CD4-positive, alpha-beta T cell treated with Interleukin-6 at 100 ng/mL for 8 hours (primary cell): ENCODE measurements at places on chromosomes 4 and X.

DNA sequence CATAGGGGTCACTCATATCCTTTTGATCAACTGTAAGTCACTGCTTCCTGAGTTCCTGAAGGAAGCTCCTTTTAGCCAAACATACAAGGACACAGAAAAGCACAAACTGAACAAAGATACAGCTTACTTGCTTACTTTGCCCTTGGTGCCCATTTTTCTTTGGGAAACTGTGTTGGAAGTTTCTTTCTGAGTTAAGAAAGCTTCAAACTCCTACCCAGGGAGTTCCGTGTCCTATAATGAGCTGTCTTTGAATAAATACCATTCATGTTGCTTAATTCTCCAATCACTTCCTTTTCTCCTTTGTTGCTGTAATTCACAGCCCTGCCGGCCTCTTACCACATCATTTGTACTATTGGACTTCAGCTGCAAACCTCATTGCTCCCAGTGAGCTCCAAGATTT is at the start of gene ADH4:
Gene ADH4, minus strand, starts transcription at position 228 of the 400 bp plus-strand sequence. Its CDS starts 75 bp downstream, at position 153.
- DNase-seq: no peak

GRCh38 chr4:84150177-84150576 is 348.9 kb downstream of the NKX6-1 start:
- no peak for DNase-seq

DNA sequence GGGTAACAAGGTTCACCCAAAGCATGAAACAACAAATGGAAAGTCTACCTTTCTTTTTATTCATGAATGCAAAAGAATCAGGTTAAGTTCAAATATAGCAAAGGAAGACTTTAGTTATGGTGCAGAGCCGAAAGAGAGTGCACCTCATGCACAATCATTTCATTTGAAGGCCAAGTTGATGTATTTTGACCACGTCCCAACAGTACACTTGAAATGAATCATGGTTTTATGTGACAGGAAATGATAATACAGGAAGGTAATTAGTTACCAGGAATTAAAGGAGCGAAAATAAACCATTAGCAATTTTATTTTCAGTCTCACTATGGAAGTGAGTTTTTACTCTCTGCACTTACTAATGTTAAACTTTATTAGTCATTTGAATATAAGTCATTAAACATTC is 281.2 kb upstream of the DIAPH2 start:
- no peak for DNase-seq

- no peak for DNase-seq
These were observed 653 bp downstream of the HHIP start for GRCh38 chr4:144646523-144647094.

- DNase-seq: no peak
These were observed 186.7 kb upstream of the PSAPL1 start for GRCh38 chr4:7621252-7622035.

DNA sequence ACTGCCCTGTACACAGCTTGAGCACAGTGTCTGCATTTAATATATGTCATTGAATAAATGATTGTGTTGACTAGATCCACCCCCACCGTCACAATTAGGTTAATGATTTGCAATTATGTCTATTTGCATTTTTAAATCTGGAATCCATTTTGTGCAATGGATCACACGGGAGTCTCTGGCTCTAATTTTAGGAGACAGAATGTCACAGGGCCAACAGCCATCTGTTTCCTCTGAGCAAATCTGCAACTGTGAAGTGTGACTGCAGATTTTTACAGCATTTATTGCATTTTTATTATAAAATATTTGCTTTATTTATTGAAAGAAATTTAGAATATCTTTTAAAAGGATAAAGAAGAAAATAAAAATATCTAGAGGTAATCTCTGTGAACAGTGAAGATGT is 316.8 kb downstream of the HS3ST1 start:
- no peak for DNase-seq

DNA sequence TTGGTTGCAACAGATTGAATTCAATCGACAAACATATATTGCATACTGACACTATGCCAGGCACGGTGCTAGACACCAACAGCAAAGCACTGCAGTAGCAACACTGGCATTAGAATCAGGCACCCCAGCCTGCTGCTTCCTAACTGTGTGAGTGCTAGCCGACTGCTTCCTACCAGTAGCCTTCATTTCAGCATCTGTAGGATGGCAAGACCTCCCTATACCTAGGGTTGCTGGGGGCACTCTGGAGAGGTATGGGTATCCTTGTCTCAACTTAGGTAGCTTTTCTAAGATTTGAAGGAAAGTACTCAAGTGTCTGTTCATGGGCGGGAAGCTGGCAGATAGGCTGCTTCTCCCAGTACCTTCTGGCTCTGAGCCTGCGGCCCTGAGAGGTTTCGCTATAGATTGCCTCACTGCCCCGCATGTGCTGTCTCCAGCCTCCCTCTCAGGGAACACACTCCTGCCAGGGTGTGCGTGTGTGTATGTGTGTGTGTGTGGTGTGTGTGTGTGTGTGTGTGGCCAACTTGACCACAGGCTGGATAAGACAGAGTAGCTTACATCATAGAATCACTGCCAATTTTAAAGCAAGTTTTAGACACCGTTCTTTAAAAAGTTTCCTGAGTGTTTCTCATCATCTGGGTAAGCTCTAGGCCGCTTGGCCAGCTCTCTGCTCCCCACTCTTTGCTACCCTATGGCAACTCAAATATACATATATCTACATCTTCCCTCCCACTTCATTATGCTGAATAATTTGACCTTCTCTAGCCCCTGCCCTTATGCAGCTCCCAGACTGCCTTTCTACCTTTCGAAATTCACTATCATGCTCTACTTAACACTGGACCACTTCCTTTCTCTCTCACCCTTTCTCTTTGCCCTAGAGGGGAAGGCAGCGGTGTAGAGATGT is 97.0 kb upstream of the PJA1 start:
- no peak for DNase-seq

GRCh38 chrX:120742946-120743665 is 113.3 kb upstream of the C1GALT1C1 start:
- no peak for DNase-seq

DNA sequence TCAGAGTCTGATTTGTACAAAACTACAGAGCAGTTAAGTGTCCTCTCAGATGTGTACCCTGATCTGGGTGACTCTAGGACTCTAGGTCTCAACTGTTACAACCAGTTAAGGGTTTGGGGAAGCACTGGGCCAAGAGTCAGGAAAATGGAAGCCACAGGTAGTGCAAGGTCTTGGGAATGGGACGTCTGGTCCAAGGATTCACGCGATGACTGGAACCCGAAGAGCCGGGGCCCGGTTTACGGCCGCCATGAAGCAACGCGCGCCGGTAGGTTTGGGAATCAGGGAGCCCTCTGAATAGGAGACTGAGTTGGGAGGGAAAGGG is 321 bp upstream of the HPRT1 start:
- DNase-seq: no peak

DNA sequence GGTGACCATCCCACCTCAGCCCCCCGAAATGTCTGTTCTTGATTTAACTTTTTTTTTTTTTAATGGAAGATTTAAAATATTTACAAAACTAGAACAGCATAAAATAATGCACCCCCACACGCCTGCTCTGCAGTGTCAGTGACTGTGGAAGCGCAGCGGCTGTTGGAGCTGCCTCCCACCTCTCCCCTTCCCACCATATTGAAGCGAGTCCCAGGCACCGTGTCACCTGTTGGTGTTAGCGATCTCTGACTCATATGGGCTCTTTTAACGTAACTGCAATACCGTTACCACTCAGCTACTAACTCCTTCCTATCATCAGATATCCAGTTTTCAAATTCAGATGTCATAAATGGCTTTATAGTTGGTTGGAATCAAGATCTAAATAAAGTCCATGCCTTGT is 17.1 kb upstream of the TADA2B start:
- DNase-seq: no peak

DNA sequence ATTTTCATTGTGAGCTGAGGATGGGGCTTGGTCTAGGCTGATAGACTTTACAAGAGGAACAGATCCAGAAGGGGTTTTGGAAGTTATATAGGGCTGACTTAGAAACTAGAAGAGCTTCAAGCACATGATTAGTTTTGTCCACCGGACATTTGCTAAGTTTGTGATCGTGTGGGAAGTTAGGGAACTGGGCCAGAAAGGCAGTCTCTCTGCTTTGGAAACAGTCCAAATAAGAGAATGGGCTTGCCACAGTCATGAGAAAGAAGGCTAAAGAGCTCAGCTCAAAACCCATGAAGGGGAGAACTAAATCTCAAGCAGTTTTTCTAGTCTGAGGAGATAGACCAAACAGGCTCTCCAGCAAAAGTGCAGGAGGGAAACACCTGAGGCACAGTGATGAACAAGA is 67.8 kb downstream of the ZNF674 start:
- DNase-seq: no peak

DNA sequence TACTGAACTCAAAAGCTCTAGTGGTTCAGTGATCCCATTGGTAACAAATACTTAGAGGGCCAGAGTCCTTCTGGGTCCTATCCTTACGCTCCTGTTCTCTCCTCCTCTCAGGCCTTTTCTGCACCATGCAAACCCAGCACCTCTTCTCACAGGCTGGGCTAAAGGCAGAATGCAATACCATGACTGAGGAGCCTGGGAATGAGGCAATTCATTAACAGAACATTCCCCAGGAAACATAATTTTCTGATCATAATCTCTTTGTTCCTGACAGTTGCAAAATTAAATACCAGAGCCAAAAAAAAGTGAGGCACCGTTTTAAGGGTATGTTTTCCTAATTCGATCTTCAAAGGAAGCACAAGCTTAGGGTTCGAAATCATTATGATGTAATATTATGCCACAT is 9.0 kb downstream of the SORBS2 start:
- no peak for DNase-seq

DNA sequence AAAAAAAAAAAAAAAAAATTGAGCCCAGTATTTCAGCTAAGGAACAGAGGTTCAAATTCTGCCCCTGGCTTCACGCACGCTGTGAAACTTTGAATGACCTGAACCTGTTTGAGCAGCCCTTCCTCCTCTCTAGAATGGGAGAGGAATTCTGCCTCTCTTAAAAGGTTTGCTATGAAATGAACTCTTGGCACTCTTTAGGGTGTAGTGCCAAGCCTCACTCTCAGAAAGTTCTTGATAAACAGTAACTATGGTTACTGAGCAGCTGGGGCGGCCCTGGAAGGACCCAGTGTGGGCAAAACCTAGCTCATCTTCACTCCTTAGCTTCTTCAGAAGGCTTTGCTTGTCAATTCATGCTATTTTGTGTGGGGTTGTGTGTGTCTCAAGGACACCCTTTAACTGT is 73.7 kb downstream of the GEMIN8 start:
- DNase-seq: no peak

DNA sequence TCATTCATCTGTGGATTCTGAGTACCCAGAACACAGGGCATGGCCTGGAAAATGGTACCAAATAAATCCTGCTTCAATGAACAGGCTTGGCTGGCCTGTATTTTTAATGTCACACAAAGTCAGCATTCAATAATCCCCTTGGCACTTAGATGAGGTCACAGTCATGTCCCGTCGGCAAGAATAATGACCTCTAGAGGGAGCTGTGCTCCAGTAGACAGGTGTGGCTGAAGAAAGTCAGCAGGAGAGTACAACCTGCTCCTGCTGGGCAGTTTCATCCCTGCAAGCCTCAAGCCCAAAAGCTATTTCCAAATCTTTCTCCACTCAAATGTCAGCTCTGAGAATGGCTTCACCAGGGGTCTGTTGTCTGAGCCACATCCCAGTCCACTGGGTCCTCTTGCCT is 404.0 kb upstream of the F9 start:
- no peak for DNase-seq

GRCh38 chrX:108186811-108187210 is 95.2 kb downstream of the ATG4A start:
- DNase-seq: no peak

- no peak for DNase-seq
These were observed 387.3 kb downstream of the SPRY1 start for GRCh38 chr4:123783921-123784320.

GRCh38 chrX:70970482-70970995 is 39.6 kb upstream of the SLC7A3 start:
- DNase-seq: no peak

DNA sequence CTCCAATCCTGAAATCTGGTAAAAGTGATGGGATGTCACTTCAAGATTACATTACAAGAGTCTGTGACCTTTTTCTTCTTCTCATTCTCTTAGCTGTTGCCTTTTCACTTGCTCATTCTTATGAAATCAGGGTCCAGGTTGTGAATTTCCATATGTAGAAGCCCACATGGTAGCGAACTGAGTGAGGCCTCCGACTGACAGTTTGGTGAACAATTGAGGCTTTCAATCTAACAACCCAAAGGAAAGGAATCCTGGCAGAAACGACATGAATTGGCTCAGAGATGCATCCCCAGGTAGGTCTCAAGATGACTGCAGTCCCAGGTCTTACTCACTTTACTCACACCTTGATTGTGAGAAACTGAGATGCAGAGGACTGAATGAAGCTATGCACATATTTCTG is 203.4 kb upstream of the FAT4 start:
- DNase-seq: no peak

GRCh38 chr4:152109531-152110509 is 349.0 kb upstream of the GATB start:
- no peak for DNase-seq

- DNase-seq: no peak
These were observed 6.5 kb downstream of the P2RY4 start for GRCh38 chrX:70253377-70254062.

DNA sequence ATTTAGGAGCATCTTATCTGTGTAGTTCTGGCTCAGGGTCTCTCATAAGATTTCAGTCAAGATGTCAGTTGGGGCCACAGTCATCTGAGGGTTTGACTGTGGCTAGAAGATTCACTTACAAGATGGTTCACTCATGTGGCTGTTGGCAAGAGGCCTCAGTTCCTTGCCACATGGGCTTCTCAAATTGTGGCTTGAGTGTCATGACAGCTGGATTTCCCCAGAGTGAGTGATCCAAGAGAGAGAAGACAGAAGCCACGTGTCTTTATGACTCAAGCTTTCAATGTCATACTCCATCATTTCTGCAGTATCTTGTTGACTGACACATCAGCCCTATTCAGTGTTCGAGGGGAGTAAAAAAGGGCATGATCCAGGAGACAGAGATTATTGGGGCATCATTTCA is 131.3 kb upstream of the AP1S2 start:
- DNase-seq: no peak

DNA sequence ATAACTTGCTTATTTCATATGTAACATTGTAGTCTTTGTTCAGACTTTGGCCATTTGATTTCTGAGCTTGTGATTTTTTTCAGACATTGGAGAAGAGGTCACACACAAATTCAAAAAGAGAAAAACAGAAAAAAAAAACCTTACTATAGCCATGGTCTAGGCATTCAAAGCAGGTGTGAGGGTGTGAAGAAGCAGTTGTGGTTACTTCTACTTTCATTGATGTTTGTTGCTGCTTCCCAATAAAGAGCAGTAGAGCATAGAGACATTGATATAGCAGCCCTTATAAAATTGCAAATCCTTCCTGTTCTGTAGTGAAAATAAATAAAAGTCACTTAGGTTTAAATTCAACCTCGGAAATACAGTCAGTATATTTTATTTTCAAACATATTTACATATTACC is 671.6 kb downstream of the GRXCR1 start:
- no peak for DNase-seq

DNA sequence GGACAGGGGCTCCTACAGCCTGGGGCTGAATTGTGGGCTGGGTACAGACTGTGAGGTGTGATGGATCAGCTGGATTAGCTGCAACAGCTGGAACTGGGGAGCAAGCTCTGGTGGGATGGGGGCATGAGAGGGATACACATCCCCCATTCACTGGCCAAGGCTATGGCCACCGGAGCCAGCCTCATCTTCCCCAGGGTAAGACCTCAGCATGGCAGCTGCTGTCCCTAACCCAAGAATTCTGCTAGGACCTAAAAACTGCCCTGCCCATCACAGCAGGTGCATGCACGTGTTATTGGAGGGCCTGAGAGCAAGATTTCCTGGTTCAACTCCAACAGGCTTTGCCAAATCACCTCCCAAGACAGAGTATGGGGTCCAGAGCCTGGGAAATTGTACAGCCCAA is 258.6 kb upstream of the AGTR2 start:
- DNase-seq: no peak

- DNase-seq: no peak
These were observed 1150.1 kb downstream of the STIM2 start for GRCh38 chr4:28010577-28011240.
